Left lung (tissue), 14 donors: ENCODE measurements at places on chromosomes 6 and 20. TPM values are rescaled to one million over a fixed set of nuclear protein-coding genes. Genes with fewer than 3 reads are reported as not detected.
A peak's percentile ranks its signal among the peaks of the same experiment; 100 is the strongest.

GRCh38 chr6:44185953-44186634, 27.5 kb downstream of the CAPN11 start:
- no peak for DNase-seq

- no peak for DNase-seq
Measured at GRCh38 chr6:1893470-1894130, 283.9 kb downstream of the FOXC1 start.

DNA sequence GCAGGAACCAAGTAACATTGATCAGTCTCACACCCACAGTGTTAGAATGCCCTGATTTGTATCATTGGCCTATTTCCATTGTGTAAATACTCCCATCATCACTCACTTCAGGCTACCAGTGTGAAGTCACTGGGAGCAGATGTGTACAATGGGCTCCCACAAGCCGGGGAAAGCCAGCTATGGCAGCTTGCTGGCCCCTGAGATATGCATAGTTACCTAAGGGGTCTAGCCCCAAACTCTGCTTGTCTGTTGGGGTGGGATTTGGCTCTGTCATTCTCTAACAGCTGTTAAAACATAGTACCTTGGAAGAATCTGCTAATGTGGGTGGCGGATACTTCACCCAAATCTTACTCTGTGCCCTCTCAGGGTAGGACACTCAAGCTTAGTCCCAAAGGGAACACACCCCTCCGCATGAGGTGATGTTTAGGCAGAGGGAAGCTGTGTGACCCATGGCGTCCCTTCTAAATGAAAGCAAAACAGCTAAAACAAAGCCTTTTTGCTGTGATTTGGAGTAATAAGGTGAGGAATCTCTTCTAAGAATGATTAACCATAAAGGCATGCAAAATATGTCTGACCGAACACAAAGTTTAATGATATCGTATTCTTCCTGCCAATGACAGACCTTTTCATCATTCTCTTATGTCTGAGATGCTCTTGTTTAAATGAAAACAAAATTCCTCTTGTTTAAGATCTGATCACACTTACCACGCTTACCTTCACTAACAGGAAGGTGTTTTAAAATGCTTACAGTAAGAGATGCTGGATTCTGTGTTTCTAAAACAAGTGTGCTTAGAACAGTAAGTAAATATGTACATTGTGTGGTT, 45.9 kb upstream of the PXDC1 start:
- no peak for DNase-seq

DNA sequence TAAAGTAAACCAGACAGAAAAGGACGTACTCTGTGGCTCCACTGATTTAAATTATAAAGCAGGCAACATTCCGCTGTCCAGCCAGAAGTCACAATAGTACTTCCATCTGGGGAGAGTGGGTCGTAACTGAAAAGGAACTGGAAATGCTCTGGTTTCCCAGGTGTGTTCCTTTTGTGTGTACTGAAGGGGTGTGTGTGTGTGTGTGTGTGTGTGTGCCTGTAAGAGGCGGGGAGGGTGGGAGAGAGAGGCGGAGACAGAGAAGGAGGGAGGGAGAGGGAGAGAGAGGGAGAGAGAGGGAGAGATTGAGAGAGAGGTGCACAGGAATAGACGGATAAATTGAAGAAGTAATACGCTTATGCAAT, 178.4 kb upstream of the ZNF184 start:
- no peak for DNase-seq

GRCh38 chr6:5785249-5785648, 221.5 kb downstream of the NRN1 start:
- DNase-seq, result no peak

DNA sequence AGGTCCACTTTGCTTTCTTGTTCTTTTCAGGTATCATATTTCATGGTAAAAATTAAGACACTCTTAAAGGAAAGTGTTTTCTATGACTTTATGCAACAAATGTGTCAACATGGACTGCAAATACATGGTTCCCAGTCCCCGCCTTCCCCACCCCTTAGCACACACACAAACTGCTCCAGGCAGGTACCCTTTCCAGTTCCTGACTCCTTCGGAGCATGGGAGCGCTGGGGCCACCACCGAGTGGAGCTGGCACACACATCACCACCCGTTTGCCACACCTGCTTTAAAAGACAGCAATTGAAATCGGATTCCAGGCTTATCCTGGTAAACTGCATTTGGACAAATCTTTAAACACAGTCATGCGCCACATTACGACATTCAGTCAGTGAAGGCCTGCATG, 22.2 kb downstream of the RNASET2 start:
- DNase-seq, result no peak

DNA sequence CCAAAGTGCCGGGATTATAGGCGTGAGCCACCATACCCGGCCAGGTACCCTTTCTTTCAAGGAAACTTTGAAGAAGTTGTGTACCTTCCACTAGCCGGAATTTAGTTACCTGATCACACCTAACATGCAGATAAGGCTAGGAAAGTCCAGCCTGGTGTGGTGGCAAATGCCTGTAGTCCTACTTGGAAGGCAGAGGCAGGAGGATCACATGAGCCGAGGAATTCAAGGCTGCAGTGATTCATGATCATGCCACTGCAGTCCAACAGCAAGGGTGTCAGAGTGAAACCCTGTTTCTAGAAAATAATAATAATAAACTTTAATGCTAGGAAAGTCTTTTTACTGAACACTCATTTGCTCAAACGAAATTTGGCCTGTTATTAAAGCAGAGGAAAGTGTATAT, 21.0 kb downstream of the NFYA start:
- no peak for DNase-seq

GRCh38 chr6:125220712-125221111, 67.1 kb downstream of the TPD52L1 start:
- no peak for DNase-seq

DNA sequence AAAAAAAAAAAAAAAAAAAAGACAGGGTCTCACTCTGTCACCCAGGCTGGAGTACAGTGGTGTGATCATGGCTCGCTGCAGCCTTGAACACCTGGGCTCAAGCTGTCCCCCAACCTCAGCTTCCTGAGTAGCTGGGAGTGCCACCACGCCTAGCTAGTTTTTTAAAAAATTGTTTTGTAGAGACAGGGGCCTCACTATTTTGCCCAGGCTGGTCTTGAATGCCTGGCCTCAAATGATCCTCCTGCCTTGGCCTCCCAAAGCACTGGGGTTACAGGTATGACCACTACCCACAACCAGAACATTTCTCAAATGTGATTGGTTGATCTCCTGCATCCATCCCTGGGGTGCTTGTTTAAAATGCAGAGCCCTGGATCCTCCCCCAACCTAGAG, 5.6 kb upstream of the RBCK1 start:
- no peak for DNase-seq

GRCh38 chr6:127317388-127318128, 25.9 kb downstream of the ECHDC1 start:
- no peak for DNase-seq

GRCh38 chr6:42864602-42865001, 14.8 kb upstream of the RPL7L1 start:
- no peak for DNase-seq

- no peak for DNase-seq
Measured at GRCh38 chr20:20272686-20273085, 95.2 kb upstream of the INSM1 start.

DNA sequence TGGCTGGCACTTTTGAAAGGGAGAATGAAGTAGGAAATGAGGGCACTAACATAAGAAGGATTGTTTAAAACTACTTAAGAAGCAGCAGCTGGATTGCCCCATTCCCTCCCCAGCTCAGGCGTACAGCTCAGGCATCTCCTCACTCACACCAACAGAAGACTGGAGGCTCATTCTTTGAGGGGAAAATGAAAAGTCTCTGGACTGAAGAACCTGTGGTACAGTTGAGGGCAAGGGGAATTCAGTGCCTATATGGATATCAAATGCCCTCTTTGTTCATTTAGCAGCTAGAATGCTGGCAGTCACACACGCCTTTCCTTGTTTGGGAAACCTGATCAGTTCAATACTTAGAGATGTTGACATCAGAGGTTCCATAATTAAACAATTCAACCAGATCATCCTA, 502.1 kb upstream of the SOX4 start:
- no peak for DNase-seq

DNA sequence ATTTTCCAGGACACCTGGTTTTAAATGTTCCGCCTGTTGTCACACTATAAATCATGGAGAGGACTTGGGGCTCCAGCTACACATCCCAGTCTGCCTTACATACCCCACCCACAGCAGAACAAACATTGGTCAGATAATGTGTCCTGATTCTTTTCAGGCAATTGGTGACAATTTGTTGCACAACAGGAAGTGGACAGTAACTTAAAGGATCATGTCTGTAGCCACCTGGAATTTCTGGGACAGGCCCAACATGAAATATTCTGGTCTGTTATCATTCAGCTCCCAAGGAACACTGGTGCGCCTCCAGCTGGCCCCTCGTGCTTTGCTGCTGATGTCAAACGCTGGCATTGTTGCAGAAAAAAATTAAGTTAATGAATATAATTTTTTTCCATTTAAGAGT, 117.2 kb downstream of the SOBP start:
- DNase-seq, result no peak

DNA sequence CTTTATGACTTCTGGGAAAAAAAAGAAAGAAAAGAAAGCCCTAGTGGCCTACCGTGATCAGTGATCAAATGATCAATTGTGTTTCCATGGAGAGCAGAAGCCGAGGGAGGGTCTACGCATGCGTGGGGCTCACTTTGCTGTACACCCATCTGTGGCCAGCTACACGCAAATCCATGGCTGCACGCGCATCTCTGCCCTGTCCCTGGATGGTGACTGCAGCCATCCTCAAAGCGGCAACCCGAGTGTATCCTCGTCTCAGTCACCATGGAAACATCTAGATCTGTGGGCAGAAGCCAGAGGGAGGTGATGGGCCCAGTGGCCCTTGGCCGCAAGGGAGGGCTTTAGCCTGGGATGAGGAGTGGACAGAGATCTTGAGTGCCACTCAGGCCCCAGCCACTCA, 785 bp upstream of the ULBP3 start:
- no peak for DNase-seq

DNA sequence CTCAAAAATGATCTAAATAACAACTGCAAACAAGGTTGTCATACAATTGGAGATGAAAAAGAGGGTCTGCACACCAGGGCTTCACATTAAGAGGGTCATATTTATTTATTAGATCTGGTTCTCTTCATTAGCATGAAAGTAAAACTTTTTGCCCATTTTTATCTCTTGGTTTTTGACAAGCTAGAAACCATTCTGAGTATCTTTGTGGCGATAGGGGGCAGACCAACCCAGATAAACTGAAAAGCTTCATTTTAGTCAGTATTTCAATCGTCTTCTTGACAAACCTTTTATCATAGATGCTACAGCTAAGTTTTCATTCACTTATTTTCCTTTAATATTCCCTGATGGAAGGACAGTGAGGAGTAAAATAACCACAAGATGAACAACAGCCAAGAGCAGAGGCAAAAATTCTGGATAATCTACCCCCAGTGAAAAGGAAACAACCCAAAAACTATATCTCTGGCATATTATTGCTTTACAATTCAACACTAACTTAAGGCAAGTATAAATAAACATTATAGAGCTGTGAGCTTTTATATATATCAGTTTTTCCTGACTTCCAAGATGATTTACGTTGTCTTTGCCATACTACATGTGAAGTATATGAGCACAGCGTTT, 45.2 kb downstream of the THEMIS start:
- peak; percentile 27 for DNase-seq

DNA sequence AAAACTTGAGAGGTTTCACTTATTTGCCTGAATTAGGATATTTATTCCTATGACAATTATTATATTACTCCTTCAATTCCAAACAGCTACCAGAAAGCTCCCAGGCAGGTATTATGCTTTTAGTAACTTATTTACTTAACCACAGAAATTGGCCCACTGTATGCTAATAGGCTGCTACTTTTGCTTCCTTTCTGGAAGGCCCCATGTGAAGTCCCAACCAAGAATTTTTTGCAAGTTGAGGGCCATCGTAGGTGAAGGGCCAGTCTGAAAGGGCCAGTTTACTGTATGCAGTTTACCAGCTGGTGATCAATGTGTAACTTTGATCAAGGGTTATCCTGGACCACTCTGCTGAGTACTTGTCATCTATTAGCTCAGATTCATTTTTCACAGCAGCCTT, 45.0 kb downstream of the EDN1 start:
- no peak for DNase-seq

GRCh38 chr20:10179574-10180298, 38.9 kb upstream of the SNAP25 start:
- no peak for DNase-seq

DNA sequence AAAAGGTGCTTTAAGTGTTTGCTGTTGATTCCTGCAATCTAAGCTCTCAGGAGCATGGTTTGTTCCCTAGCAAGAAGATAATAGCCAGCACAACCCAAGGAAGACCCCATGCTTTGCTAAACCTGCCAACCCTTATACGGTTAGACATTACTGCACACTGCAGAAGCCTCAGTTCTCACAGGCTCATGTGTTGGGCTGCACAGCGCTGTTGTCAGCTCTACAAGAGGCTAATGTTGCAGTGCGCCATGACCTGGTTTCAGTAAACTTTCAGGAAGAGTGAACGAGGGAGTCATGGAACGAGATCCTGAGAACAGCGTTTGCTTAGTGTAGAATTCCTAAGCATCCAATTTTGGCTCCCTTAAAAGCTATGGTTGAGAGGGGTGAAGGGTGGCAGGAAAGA, 218.5 kb downstream of the ARHGAP18 start:
- DNase-seq, result no peak

- no peak for DNase-seq
Measured at GRCh38 chr6:140063021-140063399, 688.6 kb upstream of the CITED2 start.

GRCh38 chr20:8413691-8414090, 281.6 kb downstream of the PLCB1 start:
- DNase-seq, result no peak

DNA sequence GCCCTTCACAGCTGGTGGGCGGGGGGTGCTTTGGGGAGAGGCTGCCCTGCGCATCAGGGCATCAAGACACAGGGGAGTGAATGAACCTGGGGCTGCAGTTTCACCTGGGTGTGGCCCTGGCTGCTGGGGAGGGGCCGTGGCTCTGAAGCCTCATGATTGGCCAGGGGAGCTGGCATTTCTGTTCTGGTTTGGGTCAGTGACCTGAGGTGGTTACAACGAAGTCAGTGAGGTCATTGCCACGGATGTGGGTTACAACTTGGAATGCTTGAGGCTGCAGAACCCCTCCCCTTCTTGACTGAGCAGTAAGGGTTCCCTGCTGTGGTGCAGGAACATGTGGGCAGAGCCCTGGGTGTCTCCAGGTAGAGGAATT, 3.0 kb downstream of the TCEA2 start:
- DNase-seq, result no peak

- no peak for DNase-seq
Measured at GRCh38 chr20:56861590-56861989, 232.5 kb downstream of the TFAP2C start.

GRCh38 chr6:20302702-20303251, 90.5 kb upstream of the MBOAT1 start:
- no peak for DNase-seq

- DNase-seq, result no peak
Measured at GRCh38 chr6:31462026-31462963, 35.6 kb upstream of the MICB start.

Gene OR2J3
- total RNA-seq, result not detected

Gene SLC44A4
- 37.5 TPM for total RNA-seq

Gene SCUBE3
- total RNA-seq, result 2.2 TPM

Gene GABRR1
- total RNA-seq, result not detected

Gene PCMTD2
- 32.6 TPM for total RNA-seq

Gene PIGU
- 17.0 TPM for total RNA-seq

Gene WDR46
- 42.0 TPM for total RNA-seq

Gene HLA-DOA
- total RNA-seq, result 15.3 TPM

Gene HCRTR2
- total RNA-seq, result not detected

Gene OPRM1
- total RNA-seq, result not detected
